Fibroblast of upper back skin (primary cell): ENCODE measurements at places on chromosomes 3 and 15.
A peak's percentile ranks its signal among the peaks of the same experiment; 100 is the strongest.

DNA sequence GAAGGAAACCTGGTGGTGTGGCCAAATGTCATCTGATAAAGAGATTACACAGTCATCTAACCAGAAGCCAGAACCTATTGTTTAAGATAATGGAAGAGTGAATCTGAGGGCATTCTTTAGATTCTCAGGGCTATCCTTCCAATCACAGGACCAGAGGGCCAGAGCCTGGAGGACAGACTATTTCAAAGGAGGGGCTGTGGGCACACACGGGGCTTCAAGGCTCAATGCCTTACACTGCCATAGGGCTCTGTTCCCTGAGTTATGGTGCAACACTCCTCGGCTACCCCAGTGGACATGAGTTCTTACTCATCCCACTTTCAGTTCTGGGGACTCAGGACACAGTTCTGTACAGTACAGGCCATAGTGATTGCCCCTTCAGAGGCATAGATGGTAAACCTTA is 343.9 kb upstream of the ALCAM start:
- DNase-seq, result no peak

DNA sequence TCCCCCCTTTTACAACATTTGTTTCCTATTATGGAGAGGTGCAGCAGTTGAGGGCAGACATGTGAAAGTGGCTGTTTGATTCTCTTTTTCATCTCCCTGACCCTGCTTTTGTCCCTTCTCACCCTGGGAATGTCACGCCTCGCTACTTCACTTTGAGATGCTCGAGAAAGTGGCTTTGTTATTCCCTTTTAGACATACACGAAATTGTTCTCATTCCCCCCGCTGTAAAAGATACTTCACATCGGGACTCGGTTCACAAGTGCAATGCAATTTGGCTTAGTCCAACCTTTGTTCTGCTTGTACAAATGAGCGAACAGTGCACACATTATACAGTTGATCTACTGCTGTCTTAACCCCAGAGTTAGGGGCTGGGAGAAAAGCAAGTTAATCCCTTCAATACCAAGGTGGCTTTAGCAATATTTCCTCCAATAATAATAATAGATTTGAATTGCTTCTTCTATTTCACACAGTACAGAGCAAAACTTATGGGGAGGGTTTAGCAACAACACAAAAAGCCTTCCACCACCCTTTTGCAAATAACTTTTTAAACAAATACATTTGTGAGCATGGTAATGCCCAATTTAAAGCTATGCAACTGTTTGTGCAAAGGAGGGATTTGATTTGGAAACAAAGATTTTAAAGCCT is 5.7 kb upstream of the FOXB1 start:
- DNase-seq, result no peak

GRCh38 chr3:66400411-66401156 is 100.2 kb downstream of the LRIG1 start:
- no peak for DNase-seq

DNA sequence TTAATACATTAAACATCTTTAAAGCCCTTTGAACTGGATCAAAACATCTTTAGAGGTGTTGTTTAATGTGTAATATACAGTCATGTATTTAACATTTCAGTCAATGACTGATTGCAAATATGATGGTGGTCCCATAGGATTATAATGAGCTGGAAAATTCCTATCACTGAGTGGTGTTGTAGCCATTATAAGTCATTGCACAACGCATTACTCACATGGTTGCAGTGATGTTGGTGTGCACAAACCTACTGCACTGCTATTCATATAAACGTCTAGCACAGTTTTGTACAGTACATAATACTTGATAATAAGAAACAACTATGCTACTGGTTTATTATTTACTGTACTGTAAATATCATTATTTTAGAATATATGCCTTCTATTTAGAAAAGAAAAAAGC is 75.6 kb downstream of the DTWD1 start:
- peak; percentile 73 for DNase-seq

DNA sequence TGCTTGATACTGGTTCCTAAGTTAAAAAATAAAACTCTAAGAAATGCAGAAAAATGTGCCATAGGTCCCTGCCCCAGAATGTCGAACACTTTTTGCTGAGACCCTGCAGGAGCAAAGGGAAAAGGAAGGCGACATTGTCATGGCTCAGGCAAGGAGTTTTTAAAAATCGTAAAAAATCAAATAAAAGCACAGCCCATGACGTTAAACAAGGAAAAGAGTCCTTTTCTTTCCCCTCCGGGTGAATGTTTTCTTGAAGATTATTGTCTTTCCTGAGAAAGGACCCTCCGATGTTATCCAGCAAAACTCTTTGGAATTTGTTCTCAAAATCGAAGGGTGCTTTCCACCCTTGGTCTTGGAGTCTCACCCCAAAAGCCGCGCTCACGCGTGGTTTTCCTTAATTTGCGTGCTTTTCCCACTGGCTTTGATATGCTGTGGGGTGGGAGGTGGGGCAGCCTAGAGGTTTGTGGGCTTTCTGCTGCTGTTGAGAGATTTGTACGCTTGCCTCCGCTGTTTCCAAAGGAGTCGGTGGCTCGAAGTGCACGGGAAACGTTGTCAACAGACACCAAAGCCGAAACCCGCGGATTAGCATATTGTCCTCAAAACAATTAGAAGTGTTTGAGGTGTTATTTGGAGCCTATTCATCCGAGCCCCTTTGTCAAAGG is 2.9 kb downstream of the SOX14 start:
- no peak for DNase-seq

DNA sequence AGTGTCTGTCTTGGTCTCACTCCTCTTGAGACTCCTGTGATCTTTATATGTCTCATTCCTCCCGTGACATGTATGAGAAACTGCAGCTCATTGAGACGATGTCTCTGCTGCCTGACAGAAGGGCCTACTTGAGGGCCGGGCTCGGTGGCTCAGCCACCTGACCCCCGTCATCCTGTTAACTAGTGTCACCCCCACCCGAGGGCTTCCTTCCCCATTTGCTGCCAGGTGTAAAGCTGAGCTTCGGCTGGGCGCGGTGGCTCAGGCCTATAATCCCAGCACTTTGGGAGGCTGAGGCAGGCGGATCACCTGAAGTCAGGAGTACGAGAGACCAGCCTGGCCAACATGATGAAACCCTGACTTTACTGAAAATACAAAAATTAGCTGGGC is 12.7 kb downstream of the SEMA4B start:
- DNase-seq, result no peak

GRCh38 chr3:132926098-132926497 is 112.1 kb upstream of the TMEM108 start:
- no peak for DNase-seq

- DNase-seq, result no peak
Measured at GRCh38 chr15:65413760-65414144, 9.0 kb downstream of the IGDCC4 start.

- DNase-seq, result no peak
Measured at GRCh38 chr3:129864519-129864918, 29.0 kb downstream of the TMCC1 start.

DNA sequence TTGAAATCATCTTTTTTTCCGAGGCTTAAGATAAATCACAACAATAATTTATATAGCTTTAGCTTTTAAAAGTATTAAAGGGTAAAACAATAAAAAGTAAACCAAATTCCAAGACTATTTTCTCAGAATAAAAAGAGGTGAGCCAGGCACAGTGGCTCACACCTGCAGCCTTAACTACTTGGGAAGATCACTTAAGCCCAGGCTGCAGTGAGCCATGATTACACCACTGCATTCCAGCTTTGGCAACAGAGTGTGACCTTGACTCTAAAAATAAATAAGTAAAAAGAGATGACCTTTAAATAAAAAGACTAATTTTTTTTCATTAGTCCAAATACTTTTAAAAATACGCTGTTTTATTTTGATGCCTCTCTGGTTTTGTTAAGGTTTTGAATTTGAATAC is 54.4 kb downstream of the C3orf80 start:
- DNase-seq, result no peak

DNA sequence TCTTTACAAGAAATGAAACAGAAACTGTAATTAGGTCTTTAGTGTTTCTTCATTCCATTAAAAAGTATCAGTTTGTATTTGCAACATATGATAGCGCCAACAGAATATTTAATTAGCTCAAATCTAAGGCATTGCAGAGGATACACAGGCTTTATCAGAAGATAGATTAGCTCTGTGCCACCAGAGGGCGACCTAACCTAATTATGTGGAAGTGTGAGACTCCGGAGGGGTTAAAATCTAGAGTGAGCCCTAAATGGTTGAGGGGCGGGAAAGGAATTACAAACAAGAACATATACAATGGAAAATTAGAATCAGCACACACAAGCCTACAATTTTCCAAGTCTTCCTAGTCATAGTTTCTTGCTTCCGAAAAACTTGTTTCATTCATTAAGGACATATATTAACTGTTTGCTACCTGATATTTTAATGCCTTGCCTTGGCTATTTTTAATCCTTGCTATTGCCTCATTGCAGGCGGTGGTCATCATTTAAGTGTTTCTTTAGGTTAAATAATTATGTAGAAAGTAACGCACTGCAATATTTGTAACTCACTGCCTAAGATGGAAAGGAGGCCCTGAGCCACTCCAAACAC is 18.0 kb upstream of the RYR3 start:
- DNase-seq, result peak; percentile 48

DNA sequence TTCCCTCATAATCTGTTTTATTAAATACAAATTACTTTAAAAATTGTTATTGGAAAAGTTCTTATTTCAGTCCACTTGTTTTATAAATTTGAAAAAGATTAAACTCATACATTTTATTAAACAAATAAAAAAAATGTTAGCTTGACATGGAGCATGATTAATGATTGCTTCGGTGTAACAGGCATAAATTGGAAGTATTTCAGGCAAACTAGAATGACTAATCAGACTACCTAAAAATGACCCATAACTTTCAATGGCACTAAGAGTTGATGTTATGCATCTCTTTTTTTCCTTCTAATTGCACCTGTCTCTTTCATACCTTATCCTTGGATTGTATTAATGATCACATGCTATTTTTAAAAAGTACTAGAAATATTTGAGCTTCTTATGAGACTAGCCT is 343.3 kb downstream of the ZNF385D start:
- DNase-seq, result peak; percentile 1

DNA sequence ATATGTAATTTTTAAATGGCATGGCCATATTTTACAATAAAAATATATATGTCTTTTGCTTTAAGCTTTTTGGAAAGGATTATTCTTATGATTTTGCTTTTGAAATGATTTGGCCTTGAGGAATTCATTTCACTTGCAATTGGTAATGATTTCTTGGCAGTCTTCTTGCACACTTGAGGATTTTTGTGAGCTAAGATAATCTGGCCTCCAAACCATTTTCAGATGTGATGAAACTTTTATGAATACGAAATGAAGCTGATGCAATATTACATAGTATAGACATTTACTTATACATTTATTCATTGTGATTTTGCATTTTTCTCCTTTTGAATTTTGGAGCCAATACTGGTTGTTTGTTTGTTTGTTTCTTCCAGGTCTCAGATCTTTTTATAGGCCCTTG is 6.4 kb upstream of the SH2D7 start:
- DNase-seq, result peak; percentile 96

GRCh38 chr15:47415539-47415971 is 301.8 kb upstream of the SEMA6D start:
- peak; percentile 70 for DNase-seq

DNA sequence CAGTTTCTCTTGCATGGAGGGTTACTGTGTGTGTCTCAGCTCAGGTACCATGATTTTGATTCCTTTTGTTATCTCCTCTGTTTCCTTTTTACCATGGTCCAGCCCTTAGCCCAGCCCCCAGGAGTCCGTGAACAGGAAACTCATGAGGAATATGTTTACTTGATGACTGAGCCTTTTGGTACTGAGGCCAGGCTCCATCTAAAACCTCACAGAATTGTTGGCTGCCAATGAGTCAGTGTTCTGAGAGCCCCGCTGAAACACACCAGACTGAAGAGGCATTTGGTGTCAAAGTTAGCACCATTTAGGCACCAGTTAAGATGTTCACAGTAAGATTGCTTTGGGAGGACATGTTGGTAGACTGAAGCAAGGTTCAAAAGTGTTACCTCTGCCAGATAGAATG is 80.9 kb downstream of the DGKG start:
- DNase-seq, result peak; percentile 83

- no peak for DNase-seq
Measured at GRCh38 chr3:60226912-60227311, 1024.3 kb downstream of the FHIT start.

DNA sequence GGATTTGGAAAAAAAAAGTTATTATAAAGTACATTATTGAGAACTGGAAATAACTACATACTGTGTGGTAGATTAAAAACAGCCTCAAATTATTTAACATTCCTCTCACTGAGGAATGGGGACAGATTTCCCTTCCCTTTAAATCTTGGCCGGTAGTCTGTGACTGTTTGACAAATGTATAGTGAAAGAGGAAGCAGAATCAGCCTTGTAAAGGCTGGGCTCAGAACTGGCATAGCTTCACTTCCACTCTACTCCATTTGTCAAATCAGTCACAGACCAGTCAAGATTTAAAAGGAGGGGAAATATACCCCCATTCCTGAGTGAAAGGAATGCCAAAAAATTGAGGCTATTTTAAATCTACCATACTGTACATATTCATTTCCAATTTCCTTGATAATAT is 18.2 kb upstream of the B4GALT4 start:
- no peak for DNase-seq

GRCh38 chr3:55634345-55634744 is 147.2 kb upstream of the WNT5A start:
- peak; percentile 28 for DNase-seq
